ENCODE measurements at places on chromosomes 16 and 17.

DNA sequence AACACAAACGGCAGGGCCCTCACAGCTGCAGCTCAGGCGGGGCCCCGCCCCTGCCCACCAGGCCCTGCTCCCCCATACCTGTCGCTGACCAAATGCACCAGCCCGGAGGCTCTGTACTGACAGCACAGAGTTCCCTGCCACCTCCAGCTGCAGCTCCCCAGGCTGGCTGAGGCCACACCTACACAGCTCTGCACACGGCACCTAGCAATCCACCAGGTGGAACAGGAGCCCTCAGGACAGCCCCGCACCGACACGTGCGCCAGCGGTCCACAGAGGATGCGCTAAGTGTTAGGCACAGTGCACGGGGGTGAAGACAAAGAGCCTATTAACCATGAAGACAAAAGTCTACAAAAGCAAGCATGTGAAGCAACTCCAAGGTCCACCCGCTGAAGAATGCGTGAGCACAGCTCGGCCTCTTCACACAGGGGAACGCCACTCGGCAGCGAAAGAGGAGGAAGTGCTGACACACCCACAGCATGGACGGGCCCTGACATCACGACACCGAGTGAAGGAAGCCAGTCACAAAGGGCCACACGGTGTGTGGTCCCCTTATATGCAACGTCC, 5.4 kb downstream of the ZCCHC14 start:
- peak; percentile 71 for DNase-seq

DNA sequence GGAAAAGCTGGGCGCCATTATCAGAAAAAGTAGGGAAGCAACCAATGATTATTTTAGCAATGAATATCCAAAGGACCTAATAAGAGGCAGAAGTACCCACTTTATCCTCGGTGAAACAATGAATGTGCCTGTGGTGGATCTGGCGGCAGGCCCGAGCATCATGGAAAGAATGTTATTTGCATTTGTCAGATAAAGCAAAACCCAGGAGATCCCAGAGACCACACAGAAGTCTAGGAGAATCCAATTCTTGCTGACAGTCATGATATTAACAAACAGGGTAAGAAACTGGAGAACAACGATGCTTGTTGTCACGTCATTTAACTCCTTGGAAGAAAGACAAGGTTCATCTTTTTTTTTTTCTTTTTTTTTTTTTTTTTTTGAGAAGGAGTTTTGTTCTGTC, 12.0 kb upstream of the TNRC6A start:
- DNase-seq: no peak

- peak; percentile 4 for DNase-seq
These were observed 121.2 kb downstream of the SNX29 start for GRCh38 chr16:12097523-12098428.

GRCh38 chr17:19327031-19327783, 35.3 kb downstream of the B9D1 start:
- no peak for DNase-seq

DNA sequence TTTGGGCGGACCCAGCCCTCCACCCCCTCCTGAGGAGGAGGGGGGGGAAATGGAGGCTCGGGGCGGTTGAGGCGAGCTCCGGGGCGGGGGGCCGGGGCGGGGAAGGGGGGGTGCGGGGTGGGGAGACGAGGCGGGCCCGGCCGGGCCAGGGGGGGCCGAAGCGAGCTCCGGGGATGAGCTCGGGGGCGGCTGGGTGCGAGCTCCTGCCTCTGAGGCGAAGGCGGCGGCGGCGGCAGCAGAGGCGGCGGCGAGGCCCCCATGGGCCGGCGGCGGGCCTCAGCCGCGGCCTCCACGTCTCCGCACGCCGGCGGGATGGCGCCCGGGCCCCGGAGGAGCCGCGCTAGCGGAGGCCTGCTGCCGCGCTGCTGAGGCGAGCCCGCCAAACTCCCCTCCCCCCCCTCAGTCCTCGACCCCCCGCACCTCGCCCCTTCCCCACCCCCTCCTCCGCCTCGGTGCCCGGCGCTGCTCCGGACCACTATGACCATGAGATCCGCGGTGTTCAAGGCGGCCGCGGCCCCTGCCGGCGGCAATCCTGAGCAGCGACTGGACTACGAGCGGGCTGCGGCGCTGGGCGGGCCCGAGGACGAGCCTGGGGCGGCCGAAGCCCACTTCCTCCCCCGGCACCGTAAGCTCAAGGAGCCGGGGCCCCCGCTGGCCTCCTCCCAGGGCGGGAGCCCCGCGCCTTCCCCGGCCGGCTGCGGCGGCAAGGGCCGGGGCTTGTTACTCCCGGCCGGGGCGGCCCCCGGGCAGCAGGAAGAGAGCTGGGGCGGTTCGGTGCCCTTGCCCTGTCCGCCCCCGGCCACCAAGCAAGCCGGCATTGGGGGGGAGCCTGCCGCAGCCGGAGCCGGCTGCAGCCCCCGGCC, 596 bp downstream of the MSL1 start:
- DNase-seq: peak; percentile 37

DNA sequence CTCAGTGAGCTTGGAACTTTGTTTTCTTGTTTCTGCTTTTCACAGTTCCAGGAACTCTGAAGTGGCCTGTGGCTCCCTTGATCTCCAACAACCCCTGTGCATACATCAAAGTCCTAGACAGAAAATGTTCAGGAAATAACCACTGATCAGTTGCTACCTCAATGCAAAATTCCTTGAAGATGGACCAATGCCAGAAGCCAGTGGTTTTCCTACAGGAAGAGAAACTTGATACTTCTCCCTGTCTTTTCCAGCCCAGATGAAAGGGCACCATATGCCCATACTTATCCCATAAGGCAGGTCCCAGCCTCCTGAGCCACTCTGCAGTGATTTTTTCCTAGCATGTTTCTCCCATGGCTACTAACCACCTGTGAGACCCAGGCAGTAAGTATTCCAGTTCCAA, 12.3 kb upstream of the CDRT4 start:
- DNase-seq: no peak

DNA sequence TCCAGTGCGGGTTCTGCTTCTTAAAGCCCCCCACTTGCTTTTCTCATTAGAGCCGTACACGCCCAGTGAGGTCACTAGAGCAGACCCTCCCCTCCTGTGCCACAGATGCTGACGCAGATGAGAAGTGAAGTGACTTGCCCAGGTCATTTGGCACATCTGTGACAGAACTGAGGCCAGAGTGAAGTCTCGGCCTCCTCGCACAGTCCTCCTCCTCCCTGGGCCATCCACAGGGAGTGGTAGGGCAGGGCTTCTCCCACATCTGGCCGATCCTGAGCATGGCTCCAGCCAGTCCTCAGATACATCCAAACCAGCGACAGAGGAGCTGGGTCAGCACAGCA, 15.3 kb upstream of the TBX2 start:
- no peak for DNase-seq

DNA sequence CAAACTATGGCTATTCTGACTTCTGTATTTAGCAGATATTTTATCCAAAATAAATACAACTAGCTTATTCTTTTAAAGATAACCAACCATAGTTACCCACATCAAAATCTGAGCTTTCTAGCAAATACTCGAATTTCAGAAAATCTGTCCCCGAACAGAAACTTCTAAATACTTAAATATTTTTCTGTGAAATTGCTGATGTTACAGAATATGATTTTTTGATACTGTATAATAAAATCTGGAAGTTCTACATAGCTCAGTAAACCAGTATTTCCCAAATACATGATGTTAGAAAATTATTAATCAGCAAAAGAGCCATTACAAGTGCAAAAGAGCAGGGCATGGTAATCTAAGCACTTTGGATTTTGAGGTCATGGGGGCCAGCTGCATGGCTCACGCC, 114.9 kb downstream of the CDH8 start:
- no peak for DNase-seq

GRCh38 chr17:17446666-17447155, 30.1 kb upstream of the MED9 start:
- no peak for DNase-seq

- no peak for DNase-seq
These were observed 2.6 kb upstream of the CPHXL2 start for GRCh38 chr16:75679366-75679765.

All from G401 (cell line).